ENCODE measurements at places on chromosomes 12 and 14.

DNA sequence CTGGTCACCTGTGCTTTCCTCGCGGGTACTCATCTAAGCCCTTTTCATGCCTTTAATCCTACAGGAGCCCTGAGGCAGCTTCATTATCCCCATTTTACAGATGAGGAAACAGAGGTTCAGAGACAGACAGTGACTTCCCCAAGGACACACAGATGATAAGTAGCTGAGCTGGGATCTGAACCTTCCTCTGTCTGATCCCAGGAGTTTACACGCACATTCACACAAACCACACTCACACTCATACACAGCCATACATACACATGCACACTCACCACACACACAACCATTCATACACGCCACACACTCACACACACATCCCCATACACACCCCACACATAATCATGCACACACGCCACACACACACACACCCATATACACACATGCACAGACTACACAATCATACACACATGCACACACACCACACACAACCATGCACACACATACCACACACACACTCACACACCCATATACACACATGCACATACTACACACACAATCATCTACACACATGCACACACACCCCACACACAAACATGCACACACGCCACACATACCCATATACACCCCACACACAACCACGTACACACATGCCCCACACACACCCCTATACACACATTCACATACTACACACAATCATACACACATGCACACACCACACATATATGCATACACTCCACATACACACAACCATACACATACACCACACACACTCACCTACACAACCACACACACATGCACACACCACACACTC is 2.7 kb downstream of the TMEM119 start:
- DNase-seq: no peak

DNA sequence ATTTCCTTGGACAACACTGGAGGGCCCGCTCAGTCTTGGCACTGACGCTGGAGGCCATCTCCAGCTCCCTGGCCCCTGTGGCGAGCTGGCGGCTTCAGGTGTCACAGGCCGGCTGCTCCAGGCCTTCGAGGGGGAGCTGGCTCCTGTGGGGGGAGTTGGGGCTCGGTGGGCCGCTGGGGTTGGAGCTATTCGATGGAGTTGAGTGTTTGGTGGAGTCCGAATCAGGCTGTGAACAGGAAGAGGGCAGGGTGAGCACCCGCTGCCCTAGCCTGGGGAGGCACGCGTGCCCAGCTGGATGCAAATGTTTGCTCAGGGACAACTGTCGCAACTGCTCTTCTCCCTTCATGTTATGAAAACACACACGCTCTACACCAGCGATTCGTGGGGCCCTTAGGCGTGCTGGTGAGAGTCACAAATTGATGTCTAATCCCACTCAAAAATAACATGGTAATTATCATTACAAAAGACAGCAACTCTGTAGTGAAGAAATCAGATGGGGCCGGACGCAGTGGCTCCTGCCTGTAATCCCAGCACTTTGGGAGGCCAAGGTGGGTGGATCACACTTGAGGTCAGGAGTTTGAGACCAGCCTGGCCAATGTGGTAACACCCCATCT is 11.3 kb downstream of the AMN start:
- no peak for DNase-seq

DNA sequence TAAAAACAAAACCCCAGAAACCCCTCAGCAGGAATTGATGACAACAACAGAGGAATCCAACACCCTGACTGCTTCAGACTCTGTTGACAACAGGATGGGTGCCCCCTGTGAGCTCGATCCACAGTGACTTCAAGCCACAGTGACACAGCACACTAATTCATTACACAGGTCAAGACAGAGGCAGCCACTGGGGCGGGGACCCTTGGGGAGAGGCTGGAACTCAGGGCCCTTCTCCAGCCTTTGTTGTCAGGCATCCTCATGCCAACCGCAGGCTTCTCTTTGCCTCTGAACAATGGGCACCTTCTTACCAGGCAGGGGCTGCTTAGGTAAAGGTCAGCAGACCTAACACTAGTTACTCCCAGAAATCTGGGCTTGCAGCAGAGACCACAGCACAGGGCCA is 37.6 kb downstream of the ACADS start:
- DNase-seq: no peak

GRCh38 chr12:132288516-132289215 is 40.7 kb downstream of the GALNT9 start:
- no peak for DNase-seq

DNA sequence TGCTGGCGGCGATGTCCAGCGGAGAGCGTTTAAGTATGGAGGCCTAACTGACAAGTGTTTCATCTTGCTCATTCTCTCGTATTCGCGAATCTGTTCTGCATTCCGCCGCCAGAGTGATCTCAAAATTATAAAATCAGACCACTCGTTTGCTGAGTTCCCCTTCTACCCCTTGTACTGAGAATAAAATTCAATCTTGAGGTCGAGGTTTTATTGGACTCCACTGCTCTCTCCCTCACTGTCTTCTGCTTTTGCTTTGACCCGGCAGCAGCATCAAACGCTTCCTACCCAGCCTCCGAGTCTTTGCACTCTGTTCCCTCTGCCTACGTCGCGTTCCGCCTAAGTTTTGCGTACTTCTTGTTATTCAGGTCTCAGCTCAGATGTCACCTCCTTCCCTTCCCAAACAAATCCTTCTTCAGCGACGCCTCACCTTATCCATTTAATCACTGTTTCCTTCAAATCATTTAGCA is 462 bp downstream of the KNTC1 start:
- no peak for DNase-seq

GRCh38 chr12:92989715-92990484 is 60.8 kb upstream of the EEA1 start:
- DNase-seq: no peak

GRCh38 chr12:10069976-10070375 is 28.8 kb downstream of the CLEC1A start:
- DNase-seq: no peak

DNA sequence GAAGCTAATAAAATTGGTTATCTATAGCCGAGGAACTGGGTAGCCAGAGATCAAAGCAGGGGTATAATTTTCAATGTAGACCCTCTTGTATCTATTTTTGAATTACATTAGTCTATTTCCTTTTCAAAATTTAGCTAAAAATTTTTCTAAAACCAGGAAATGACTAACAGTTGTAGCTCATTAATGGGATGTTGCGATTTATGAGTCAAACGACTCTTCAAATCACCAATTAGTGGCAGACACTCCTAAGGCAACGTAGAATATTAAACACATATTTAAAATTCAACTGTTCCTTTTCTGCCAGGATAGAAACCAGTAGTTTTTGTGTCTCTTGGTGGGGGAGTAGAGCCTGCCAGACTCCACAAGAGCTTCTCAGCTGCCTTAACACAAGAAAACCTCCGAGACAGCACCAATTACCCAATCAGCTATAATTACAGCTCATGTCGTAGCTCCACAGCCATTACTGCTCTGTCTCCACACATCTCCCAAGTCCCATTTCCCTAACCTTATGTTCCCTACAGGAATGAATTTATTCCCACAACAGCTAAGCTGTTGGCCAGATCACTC is 26.9 kb downstream of the GCN1 start:
- no peak for DNase-seq

DNA sequence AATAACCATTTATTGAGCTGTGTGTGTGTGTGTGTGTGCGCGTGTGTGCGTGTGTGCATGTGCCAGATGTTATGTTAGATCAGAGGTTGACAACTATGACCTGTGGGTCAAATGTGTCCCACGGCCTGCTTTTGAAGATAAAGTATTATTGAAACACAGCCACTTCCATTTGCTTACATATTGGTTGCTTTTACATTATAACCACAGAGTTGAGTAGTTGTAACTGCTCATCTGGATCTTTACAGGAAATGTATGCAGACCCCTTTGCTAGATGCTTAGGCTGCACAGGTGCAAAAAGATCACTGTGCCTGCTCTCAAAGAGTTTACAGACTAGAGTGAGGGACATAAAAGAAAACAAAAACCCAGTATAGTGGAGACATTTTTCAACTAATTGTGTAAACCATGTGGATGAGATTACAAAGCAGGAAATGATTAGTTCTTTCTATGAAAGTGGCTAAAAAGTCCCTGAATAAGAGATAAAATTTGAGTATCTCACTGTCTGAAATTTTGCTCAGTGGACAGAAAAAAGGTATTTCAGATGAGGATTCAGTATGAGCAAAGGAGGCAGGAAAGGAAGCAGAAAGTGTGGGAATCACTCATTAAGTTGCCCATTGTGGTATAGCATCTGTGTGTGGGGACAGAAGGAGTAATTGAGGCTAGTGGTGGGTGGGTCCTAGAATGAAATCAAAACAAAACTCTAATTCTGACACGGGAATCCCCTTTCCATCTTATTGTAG is 188.4 kb downstream of the PAH start:
- DNase-seq: no peak

GRCh38 chr12:98594050-98594835 is 757 bp downstream of the SLC25A3 start:
- DNase-seq: no peak

DNA sequence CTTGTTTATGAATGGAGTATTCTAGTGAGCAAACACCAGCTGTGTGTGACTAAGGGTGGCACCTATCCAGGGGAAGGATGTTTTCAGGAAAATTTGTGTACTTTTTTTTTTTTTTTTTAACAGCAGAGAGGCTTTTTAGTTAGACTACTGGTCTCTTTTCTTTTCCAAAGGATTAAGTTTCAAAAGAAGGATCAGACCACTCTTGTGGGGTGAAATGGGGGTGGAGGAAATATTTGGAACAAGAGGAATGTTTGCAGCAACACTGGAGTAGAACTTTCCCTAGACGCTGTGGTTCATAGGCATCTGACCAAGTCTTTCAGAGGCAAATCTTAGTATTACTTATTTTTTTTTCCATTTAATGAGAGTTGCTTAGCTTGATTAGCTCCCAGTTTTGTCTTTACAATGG is 21.1 kb downstream of the NUBPL start:
- no peak for DNase-seq

GRCh38 chr12:18731156-18731555 is 6.7 kb downstream of the PLCZ1 start:
- no peak for DNase-seq

- peak; percentile 69 for DNase-seq
Measured at GRCh38 chr12:15728118-15728598, 61.0 kb downstream of the EPS8 start.

- no peak for DNase-seq
Measured at GRCh38 chr12:53659011-53659551, 16.8 kb downstream of the ATP5MC2 start.

GRCh38 chr14:101862177-101862576 is 100.7 kb downstream of the PPP2R5C start:
- DNase-seq: peak; percentile 18

DNA sequence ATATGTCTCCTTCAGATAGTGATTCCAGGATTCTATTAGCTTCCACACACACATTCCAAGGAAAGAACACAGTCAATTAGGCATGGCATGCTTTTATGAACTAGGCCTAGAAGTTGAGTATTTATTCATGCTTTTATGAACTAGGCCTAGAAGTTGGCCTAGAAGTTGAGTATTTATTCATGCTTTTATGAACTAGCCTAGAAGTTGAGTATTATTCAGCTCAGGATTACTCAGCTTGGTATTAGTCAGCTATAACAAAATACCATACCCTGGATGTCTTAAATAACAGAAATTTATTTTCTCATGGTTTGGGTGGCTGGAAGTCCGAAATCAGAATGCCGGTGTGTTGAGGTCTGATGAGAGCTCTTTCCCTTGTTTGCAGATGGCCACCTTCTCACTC is 442.7 kb upstream of the FLRT2 start:
- DNase-seq: peak; percentile 13

GRCh38 chr12:67919406-67919805 is 69.8 kb upstream of the IFNG-AS1 start:
- DNase-seq: no peak

DNA sequence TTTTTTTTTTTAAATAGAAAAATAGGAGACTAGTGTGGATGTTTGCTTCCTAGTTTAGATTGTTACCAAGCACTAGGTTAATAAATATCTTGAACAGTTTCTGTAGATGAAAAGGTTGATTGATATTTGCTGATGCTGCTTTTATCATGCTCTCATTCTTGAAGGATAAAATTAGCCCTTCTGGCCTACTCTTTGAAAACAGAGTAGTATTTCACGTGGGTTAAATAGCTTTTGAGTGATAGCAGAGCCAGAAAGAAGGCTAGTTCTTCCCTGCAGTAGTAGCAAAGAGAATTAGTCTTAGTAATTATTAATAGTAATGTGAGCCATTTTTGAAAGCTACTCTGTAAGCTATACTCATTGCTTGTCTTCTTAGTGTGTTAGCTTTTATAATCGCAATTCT is 5.2 kb downstream of the NEDD1 start:
- DNase-seq: no peak

DNA sequence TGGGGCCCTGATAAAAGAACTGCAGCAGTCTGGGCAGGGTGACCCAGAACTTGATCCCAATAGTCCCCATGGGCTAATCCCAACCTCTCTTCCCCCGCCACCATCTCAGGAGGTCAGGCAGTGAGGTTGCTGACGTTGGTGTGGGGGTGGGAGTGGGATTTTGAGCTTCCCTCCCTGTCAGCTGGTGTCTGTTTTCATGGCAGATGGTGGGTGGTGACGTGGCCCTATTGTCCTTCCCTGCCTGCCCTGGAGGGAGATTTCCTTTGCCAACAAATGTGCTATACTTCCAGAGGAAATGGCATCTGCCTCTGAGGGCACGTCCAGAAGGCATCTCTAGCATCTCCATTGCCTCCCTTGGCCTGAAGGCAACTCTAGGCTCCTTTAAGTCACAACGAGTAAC is 37.7 kb downstream of the NEUROD4 start:
- DNase-seq: no peak

DNA sequence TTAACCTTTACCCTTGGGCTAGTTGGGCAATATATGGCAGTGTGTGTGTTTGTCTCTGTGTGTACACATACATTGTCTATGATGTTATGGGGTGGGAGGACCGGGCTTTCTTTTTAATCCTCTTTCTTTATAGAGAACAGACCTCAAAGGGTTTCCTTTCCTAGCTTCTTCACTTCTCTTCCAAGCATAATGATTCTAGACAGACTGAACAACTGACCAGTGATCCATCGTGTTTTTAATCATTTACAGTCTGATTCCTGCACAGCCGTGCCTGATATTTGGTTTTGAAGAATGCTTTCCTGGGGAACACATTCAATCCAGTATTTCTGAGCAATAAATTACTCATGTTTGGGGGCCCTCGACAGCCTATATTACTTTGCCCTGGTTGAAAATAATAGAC is 481.1 kb upstream of the DCN start:
- DNase-seq: no peak

- DNase-seq: no peak
Measured at GRCh38 chr12:78697817-78698415, 166.7 kb upstream of the SYT1 start.

GRCh38 chr12:42511656-42512055 is 77.9 kb downstream of the PRICKLE1 start:
- no peak for DNase-seq

- no peak for DNase-seq
Measured at GRCh38 chr12:6392504-6392903, 8.5 kb downstream of the LTBR start.

- peak; percentile 29 for DNase-seq
Measured at GRCh38 chr12:75378354-75378753, 12.5 kb upstream of the GLIPR1L2 start.

- no peak for DNase-seq
Measured at GRCh38 chr14:65277580-65278270, 134.8 kb upstream of the FUT8 start.

Measured in AG09309 (cell line).